ENCODE measurements at places on chromosomes 16 and 17.

GRCh38 chr16:3677994-3678393 lies 23.5 kb downstream of the DNASE1 start:
- DNase-seq: no peak

- DNase-seq: no peak
Observed at GRCh38 chr16:82300374-82300951, 130.4 kb upstream of the MPHOSPH6 start.

GRCh38 chr17:78230252-78230962 lies 1.0 kb upstream of the TMEM235 start:
- DNase-seq: no peak

DNA sequence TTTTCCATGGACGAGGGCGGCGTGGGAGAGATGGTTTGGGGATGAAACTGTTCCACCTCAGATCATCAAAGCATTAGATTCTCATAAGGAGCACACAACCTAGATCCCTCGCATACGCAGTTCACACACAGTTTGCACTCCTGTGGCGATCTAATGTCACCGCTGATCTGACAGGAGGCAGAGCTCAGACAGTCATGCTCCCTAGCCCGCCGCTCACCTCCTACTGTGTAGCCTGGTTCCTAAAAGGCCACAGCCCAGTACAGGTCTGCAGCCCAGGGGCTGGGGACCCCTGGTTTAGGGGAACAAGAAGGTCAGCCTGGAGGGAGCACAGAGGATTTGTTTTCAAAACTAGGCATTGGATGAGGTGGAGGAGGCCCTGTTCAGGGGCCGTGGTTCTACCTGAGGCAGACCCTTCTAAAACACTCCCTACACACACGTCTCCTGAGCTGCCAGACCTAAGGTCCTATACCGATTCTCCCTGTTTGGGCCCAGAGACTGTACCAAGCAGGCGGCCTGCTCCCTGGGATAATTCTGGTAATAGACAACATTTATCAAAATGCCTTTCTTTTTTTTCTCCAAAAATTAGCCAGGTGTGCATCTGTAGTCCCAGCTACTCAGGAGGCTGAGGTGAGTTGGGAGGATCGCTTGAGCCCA lies 38.6 kb downstream of the AXIN2 start:
- no peak for DNase-seq

DNA sequence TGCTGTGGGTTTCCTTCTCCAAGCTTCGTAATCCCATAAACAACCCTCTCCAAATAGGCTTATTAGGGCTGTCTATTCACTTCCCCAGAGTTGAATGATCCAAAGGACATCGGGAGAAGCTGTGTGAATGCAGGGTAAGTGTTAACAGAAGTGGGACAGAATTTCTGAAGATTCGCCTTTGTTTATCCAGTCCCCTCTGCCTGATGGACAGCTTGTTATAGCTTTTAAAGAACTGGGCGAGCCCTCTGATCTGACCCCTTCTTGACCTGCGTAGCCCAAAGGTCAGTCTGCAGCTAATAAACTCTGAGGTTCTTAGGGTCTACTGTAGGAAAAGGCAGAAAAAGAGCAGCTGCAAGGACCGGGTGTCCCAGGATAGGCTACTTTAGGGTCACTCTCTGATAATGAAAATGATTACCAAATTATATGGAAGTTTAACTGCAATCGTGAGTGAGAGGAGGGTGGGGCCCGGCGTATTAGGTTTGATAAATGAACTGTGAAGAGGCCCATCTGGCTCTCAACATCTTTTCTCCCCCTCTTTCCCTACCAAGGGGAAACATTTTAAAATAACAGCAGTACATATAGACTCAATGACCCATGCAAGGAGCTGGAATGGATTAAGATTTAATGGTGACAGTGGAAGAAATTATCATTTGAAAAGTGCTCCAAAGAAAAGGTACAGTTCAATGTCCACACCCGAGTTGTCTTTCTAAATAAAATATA lies 233.4 kb downstream of the FTO start:
- DNase-seq: no peak

DNA sequence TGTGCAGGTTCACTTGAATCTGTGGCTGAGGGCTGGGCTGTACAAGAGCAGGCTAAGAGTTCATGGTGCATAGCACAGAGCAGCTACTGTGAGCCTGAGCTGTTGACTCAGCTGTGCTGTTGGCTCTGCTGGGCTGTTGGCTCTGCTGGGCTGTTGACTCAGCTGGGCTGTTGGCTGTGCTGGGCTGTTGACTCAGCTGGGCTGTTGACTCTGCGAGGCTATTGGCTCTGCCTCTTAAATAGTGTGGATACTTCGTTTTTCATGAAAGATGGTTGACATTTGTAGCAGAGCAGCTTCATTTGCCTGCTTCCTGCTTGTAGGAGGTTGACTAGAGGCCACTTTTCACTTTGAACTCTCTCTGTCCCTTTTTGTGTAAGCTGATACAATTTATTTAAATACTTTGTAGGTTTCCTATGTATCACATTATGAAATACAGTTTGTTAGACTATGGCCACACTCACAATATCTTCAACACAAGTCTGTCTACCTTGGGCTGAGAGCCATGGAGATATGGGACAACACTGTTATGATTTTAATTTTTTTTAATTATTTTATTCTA lies 40.3 kb upstream of the CCNF start:
- DNase-seq: no peak

GRCh38 chr17:58273453-58274104 lies 7.2 kb downstream of the MPO start:
- DNase-seq: no peak

DNA sequence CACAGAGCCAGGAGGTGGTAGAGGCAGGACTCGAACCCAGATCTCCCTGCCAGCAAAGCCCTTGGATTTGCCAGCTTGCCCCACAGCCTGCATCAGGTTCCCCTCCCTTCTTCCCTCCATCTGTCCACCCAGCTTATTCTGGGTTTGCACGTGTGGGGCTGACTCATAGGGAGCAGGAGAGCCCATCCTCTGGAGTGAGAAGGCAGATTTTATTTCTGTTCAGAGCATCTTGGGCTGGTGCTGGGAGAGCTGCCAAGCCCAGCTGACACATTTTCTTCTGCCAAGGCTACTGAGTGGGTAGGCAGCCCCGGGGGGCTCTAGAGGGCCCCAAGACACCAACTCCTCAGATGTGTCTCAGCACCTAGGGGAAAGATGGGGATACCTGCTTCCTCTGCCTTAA lies 106.3 kb upstream of the CRHR1 start:
- DNase-seq: no peak

GRCh38 chr16:74936902-74937560 lies 47.9 kb downstream of the WDR59 start:
- no peak for DNase-seq

- DNase-seq: no peak
Observed at GRCh38 chr16:86723689-86724088, 145.3 kb downstream of the FOXL1 start.

DNA sequence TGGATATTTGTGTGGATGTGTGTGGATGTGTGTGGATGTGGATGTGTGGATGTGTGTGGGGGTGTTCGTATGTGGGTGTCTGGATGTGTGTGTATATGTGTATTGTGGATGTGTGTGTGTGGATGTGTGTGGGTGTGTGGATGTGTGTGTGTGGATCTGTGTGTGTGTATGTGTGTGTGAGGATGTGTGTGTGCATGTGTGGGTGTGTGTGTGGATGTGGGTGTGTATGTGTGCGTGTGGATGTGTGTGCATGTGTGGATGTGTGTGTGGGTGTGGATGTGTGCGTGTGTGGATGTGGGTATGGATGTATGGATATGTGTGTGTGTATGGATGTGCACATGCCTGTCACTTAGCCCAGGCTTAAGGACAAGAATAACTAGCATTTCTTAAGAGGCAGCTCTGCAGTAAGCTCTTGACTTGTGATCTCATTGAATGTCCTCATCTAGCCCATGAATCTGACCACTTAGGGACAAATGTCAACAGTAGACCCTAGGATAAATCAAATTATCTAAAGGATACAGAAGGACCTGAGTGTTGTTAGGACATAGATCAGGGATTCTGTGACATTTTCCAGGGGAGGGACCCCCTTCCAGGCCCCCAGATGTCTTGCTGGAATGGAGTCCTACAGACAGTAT lies 83.5 kb downstream of the BMERB1 start:
- DNase-seq: no peak

DNA sequence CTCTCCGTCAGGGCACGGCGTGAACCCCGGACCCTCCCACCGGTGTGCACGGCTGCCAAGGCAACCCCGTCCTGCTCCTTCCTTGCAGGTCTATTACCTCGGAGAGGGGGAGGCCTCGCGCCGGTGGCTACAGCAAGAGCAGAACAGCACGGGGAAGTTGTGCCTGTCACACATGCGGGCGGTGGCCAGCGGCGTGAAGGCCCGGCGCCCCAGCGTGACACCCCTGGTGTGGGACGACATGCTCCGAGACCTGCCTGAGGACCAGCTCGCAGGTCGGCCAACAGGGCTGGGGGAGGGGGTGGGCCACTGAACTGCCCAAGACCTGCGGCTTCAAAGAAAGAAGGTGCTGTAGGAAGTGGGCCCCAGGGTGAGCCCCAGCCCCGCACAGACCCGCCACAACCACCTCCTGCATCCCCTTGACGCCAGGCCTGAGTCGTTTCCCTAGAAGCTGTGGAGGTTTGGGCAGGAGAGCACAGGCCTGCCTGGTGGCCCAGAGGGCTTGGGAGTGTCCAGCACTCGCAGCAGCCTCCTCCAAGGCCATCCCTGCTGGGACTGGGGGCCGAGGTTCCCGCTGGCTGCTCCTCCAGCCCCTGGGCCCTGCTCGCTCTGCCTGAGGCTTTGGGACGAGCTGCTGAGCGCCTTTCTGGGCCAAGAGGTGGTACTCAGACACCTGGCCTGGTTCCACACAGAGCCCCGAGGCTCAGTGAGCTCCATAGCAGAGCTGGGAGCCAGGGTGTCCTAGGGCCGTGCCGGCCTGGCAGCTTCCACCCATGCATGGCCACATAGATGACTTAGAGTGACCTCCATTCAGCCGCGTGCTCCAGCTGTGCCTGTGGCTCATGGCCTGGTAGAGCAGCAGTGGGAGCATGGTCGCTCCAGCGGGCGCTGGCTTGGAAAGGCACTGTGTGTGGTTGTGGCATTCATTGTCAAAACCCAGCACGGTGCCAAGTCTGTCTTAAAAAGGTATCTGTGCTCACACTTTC lies 14.7 kb downstream of the CYBC1 start:
- DNase-seq: no peak

GRCh38 chr16:72902206-72902605 lies 145.7 kb downstream of the ZFHX3 start:
- DNase-seq: no peak

- DNase-seq: no peak
Observed at GRCh38 chr16:8194794-8195193, 395.5 kb downstream of the TMEM114 start.

GRCh38 chr17:16935786-16936185 lies 36.1 kb downstream of the TNFRSF13B start:
- DNase-seq: no peak

GRCh38 chr17:44915862-44916780 lies 821 bp upstream of the GFAP start:
- no peak for DNase-seq

DNA sequence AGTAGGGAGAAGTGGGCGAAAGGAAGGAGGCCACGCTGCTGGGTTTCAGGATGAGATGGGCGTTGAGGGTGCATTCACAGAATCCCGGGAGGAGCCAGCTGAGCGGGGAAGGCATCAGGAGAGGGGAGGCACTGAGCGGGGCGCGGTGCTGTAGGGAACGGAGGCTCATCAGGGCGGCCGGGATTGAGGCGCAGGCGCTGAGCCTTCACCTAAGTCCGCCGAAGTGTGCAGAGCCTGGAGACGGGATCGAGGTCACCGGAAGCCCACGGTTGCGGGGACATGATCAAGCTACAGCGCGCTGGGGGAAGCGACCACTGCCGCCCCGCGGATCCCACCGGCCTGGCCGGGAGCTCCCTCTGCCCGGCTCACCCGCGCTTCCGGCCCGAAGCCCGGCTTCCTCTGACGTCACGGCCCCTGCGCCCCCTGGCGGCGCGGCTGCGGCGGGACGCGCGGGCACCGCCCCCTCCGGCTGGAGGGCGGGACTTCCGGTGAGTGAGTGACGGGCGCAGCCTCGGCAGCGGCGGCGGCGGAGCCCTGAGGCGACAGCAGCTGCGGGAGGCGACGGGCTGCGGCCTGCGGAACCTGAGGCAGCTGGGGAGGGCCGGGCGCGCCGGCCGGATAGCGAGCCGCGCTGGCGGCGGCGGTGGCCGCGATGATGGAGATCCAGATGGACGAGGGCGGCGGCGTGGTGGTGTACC lies at the start of gene MAPK8IP3:
Gene MAPK8IP3 (plus strand): TSS at position 508 of the 698 bp plus-strand sequence. CDS start 145 bp downstream, at position 653.
- DNase-seq: peak; percentile 99

GRCh38 chr17:38704606-38705522 lies at the start of gene MLLT6:
MLLT6 (plus strand) TSS chr17:38705273; CDS start chr17:38705633, 360 bp downstream.
- DNase-seq: peak; percentile 75

- DNase-seq: no peak
Observed at GRCh38 chr16:56399486-56399885, 25.9 kb downstream of the AMFR start.

GRCh38 chr16:53892155-53892554 lies 188.2 kb downstream of the FTO start:
- DNase-seq: peak; percentile 44

- DNase-seq: no peak
Observed at GRCh38 chr17:5785338-5785737, 201.0 kb upstream of the NLRP1 start.

- no peak for DNase-seq
Observed at GRCh38 chr16:55668340-55669281, 12.8 kb downstream of the SLC6A2 start.

DNA sequence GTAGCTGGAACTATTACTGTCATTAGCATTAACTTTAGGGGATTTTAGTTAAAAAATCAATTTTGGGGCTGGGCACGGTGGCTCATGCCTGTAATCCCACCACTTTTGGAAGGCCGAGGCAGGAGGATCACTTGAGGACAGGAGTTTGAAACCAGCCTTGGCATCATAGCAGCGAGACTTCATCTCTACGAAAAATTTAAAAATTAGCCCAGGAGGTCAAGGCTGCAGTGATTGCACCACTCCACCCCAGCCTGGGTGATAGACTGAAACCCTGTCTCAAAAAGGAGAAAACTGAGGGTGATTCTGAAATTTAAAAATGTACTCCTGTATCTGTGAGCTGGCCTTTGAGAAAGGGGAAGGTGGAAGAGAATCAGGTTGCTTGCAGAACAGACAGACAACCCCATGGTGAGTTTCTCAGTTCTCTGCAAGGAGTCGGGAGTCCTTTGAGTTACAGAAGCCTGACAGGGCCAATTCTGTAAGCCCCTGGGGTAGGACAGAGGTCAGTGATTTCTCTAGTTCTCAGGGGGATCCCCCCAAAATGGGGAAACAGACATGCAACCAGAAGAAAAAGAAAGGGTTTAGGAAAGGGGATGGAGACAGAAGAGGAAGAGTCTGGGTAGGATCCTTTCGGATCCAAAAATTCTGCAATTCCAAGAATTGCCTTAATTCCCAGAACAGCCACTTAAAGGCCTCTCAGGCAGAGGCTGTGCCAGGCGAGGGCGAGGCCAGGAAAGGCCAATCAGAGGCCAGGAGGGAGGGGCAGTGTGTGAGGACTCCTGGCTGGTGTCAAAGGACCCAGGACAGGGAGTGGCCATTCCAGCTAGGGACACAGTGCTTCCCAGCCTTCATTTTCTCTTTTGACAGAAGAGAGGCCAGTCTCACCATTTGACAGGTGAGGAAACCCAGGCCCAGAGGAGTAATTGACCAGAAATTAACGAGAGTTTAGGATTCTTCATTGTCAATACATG lies 6.7 kb downstream of the NUPR1 start:
- no peak for DNase-seq
